ENCODE measurements at places on chromosomes 3 and 15. TPM values are rescaled to one million over a fixed set of nuclear protein-coding genes. Genes with fewer than 3 reads are reported as not detected.

- no peak for DNase-seq
Measured at GRCh38 chr15:75389791-75390382, 21.5 kb upstream of the MAN2C1 start.

ACTRT3 gene
- total RNA-seq, result 4.0 TPM

GRCh38 chr15:75194397-75194796, 7.3 kb upstream of the C15orf39 start:
- no peak for DNase-seq

- no peak for DNase-seq
Measured at GRCh38 chr3:152969557-152970300, 134.8 kb downstream of the P2RY1 start.

DNA sequence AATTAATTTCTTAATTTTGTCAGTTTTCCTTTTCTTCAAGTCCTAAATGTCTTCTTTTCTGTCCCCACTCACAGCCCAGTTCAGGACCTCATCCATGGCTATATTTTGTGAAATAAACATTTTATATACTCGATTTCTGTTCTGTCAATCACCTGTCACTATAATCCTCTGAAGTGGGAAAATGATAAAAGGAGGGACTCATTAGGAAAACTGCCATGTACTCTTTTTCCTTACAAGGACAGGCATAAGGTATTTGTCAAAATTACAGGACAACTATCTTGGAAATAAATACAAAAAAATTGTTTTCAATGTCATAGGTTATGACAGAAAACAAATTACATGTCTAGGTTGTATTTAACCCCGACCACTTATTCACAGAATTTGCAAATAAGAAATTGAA, 240.1 kb upstream of the CBLB start:
- DNase-seq, result no peak

All from ureter (tissue), 1 donor.